ENCODE measurements at places on chromosomes 7 and 10. TPM values are rescaled to one million over a fixed set of nuclear protein-coding genes. Genes with fewer than 3 reads are reported as not detected.
A peak's percentile ranks its signal among the peaks of the same experiment; 100 is the strongest.

Gene PDZD7
- total RNA-seq, result 1.3 TPM

- DNase-seq, result no peak
These were observed 189.6 kb downstream of the ADAM12 start for GRCh38 chr10:126198681-126199080.

DNA sequence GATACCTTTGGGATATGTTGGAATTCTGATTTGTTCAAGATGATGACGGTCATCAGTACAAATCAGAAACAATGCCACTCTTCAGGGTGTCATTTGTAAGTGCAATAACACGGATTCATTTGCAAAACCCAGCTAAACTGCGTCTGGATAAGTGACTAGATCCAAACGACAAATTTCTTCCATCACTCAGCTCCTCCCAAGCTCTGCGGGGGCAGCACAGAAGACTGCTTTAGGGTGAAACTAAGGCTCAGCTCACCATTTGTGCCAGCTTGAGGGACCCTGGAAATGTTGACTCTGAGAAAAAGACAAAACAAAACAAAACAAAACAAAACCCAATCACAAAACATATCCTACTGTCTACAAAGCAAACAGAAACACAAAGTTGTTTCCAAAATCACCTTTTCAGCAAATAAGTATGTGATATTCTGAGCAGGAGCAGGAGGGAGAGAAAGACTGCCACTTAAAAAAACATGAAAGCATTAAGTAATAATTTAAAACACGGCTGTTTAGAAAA, 8.0 kb downstream of the EVX1 start:
- DNase-seq, result no peak

DNA sequence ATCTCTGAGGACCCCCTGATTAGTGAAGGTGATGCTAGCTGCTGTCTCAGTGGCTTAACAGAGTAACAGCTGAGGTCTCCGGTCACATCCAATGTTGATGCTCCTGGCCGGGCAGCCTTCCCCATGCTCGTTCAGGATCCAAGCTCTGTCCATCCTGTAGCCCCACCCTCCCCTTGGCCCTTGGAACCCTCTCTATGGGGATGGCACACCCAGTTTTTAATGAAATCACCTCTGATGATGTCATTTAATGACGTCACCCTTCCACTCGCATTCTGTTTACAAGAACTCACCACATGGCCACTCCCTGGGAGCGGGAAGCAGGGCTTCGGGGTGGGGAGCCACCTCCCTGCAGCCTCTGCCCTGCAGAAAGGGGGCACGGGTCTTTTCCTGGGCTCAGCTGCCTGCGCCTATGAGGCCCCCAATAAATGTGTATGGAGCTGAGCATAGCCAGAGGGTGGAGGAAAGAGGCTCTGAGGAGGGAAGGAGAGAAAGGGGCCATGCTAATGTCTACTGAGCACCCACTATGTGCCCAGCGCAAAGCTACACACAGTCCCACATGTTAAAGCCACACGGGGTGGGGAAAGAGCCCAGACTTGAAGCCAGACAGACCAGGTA, 95.5 kb downstream of the OAT start:
- DNase-seq, result no peak

DNA sequence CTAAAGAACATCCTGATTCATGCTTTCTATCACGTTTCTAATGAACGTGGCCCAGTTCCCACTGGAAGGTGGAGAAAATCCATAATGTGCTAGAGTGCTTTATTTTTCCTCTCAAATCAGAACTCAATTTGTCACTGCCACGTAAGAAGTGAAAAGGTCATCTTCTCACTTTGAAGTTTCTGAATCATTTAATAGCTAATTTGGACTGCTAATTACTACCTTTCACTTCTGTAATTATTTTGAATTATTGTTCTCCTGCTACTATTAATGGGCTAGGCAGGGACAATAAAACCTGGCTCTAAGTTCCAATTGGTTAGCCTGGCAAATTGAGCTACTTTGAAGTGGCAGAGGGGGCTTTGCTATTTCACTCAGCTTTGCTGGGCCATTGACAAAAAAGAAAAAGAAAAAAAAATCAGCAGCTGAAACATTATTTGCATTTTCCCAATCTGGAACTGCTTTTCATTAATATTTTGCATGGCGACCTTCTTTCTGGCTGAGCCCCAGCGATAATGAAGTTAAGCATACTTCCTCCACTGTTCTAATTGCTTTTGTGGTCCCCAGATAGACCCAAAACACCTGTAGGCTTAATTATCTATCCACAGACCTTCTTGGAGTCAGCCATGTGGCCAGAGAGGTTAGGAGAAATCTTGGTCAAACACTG, 264.2 kb downstream of the SEC23IP start:
- DNase-seq, result no peak

GRCh38 chr10:27714349-27714748, 31.3 kb downstream of the MKX start:
- DNase-seq, result no peak

- DNase-seq, result no peak
These were observed 112.4 kb upstream of the ADO start for GRCh38 chr10:62692085-62692484.

GRCh38 chr10:128971374-128972035, 495.5 kb upstream of the MGMT start:
- DNase-seq, result no peak

DNA sequence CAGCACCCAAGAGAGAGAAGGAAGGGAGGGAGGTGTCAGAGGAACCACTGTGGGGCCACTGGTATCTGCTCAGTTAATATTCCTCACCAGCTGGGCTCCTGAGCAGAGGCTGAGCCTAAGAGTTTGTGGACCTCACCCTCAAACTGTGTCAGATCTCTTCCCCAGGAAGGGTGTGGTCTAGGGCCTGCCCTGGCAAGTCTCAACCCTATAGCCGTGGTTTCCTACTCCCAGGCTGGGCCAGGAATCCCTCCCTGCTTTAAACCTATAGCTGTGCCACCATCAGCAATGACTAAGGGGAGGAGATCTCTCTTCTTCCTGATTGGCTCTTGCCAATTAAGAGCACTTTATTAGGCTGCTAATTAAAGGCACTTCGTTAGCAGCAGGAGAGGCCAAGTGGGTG, 29.9 kb downstream of the POLL start:
- DNase-seq, result no peak

GRCh38 chr7:157009170-157009777, 1.2 kb downstream of the MNX1 start:
- no peak for DNase-seq

DNA sequence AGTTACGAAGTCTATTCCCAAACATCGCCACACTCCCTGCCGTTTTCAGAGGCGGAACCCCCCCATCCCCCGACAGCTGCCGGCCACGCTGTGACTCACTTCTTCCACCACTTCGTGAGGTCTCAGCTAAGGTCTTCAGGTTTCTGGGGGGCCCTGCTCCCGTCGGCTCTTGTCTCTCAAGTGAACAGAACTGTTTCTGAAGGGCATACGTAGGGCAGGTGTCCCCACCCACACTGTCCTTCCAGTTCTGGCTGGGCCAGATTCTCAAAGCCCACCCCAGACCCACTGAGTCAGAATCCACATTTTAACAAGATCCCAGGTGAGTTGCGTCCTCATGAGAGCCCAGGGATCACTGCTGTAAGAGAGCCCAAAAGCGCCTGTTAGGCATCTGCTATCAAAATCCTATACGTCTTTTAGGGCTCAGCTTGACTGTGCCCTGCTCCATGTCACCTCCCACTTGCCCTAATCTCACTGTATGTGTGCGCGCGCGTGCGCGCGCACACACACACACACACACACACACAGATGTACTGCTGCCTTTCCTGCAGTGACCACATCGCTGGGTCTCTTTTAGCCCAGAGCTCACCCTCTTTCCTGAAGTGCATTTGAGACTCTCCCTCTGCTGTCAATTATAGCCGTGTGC, 78.8 kb downstream of the PROSER2 start:
- peak; percentile 48 for DNase-seq

Gene GNGT1
- not detected for total RNA-seq

DNA sequence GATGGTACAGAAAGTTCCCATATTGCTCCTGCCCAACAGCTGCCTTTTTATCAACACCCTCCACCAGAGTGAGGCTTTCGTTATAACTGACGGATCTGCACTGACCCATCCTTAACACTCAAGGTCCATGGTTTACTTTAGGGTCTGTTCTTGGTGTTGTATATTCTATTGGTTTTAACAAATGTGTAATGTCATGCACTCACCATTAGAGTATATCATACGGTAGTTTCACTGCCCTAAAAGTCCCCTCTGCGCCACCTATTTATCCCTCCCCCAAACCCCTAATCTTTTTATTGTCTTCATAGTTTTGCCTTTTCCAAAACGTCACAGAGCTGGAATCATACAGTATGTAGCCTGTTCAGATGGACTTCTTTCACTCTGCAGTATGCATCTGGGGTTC, 102.8 kb upstream of the TNS3 start:
- no peak for DNase-seq

GRCh38 chr10:80318742-80319141, 29.3 kb upstream of the MAT1A start:
- no peak for DNase-seq

Gene BLOC1S2
- 11.3 TPM for total RNA-seq

DNA sequence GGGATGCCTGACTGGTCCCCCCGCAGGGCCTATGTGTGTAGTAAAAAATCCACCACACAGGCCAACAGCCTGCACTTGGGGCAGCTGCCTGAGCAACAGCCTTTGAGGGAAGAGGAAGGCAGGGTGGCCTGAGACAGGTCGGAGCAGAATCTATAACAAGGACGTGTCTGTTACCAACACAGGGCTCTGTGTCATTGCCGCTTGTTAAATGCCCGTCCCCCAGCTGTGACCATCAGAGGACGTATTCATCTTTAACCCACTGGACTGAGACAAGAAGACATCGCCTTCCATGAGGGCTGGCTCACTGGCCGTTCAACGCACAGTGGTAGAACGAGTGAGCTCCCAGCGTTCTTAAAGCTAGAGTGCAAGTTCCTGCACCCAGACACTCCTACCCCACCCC, 7.8 kb downstream of the PDIA4 start:
- DNase-seq, result no peak

DNA sequence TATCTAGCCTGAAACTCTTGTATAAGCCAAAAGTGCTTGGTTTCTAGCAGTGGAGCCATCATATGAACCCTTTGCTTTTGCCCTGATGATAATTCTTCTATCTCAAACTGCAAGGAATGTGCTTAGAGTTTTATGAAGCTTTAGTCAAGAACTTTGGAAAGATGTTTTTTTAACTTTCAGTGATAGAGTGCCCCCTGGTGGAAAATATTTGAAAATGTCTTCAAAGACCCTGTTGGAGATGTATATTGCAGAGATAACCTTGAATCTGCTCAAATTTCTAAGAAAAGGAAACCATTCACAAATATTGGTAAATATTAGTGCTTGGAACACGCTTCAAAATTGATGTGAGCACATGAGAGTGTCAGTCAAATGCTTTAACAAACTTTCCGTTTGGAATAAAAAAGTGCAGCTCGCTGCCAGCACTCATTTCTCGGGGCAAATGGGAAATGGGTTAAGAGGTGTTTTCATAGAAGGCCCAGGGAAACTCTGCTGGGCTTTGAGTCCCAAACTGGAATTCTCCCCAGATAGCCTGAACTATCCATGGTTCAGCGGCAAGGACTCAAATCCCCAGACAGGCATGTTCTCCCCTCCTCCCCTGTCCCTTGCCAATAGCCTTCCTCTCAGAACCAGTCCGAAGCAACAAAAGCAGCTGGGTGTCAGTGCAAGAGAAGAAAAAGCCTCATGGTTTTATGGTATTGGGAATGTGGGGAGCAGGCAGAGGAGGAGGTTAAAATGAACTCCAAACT, 129.3 kb downstream of the MYOF start:
- DNase-seq, result peak; percentile 24
